IMR-90 (cell line): ENCODE measurements at places on chromosomes 3 and 15. TPM values are rescaled to one million over a fixed set of nuclear protein-coding genes. Genes with fewer than 3 reads are reported as not detected.

Gene TNIK
- total RNA-seq = 6.3 and 8.3 TPM in 2 replicates

Gene CHRNA3
- not detected in 2 replicates for total RNA-seq

Gene PPP2R3A
- 37.3 and 46.7 TPM in 2 replicates for total RNA-seq

Gene KNL1
- total RNA-seq = 25.1 and 32.5 TPM in 2 replicates

Gene MME
- total RNA-seq = 19.4 and 22.8 TPM in 2 replicates

Gene ANKRD34C
- total RNA-seq = not detected in 2 replicates

Gene ZNF660
- 1.3 and 1.4 TPM in 2 replicates for total RNA-seq

Gene ISLR2
- total RNA-seq = not detected in 2 replicates

Gene CADM2
- total RNA-seq = under 0.01 TPM in 1 of 2 replicates, not detected in the other

Gene WDR72
- total RNA-seq = not detected in 2 replicates

Gene TF
- total RNA-seq = not detected in 2 replicates

Gene RBP2
- total RNA-seq = not detected in 2 replicates

Gene PP2D1
- total RNA-seq = not detected in 2 replicates

Gene NXPE3
- total RNA-seq = 23.1 and 23.8 TPM in 2 replicates

Gene FMN1
- 17.6 and 29.4 TPM in 2 replicates for total RNA-seq

Gene CKMT1B
- not detected in 2 replicates for total RNA-seq

Gene GOLGA8G
- total RNA-seq = not detected in 2 replicates

Gene GATM
- total RNA-seq = 0.18 and 0.28 TPM in 2 replicates

Gene TICRR
- 3.0 and 3.3 TPM in 2 replicates for total RNA-seq

Gene SMCO1
- total RNA-seq = not detected in 2 replicates

Gene ALG1L2
- total RNA-seq = not detected in 2 replicates

Gene HMCES
- total RNA-seq = 25.8 and 26.0 TPM in 2 replicates

Gene MCF2L2
- under 0.01 TPM in 1 of 2 replicates, not detected in the other for total RNA-seq

Gene MTHFS
- total RNA-seq = 6.3 and 8.3 TPM in 2 replicates

Gene ARPIN
- 3.9 and 5.6 TPM in 2 replicates for total RNA-seq

Gene MEIS2
- 50.3 and 71.3 TPM in 2 replicates for total RNA-seq

Gene IL16
- under 0.01 and 0.18 TPM in 2 replicates for total RNA-seq

Gene TMEM212
- not detected in 2 replicates for total RNA-seq

Gene ZSCAN2
- 15.0 and 18.3 TPM in 2 replicates for total RNA-seq

Gene FETUB
- total RNA-seq = not detected in 2 replicates

Gene GPX1
- total RNA-seq = 126 and 128 TPM in 2 replicates

Gene GAP43
- 0.36 and 0.56 TPM in 2 replicates for total RNA-seq

Gene NMNAT3
- total RNA-seq = under 0.01 and 0.36 TPM in 2 replicates

Gene SLC22A13
- total RNA-seq = under 0.01 TPM in 2 replicates

Gene ZBED2
- total RNA-seq = 0.72 and 1.1 TPM in 2 replicates

Gene SLC15A2
- under 0.01 and 0.18 TPM in 2 replicates for total RNA-seq
